ENCODE measurements at places on chromosomes 16 and 17.

DNA sequence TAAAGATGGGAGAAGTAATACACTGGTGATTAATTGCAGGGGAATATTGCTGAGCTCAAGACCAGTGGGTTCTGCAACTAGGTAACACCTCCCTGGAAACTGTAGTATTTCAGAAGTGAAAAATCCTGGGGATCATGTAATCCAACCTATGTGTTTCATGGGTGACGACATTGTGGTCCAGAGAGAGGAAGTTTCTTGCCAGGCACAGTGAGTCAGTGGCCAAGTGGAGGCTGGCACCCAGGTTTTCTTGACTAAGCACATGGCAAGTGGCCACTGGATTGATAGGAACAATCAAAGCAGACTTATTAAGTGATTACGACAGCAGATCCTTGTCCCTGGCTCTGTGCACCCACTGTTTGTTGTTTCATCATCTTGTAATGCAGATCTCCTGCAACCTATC is 14.6 kb upstream of the CIITA start:
- DNase-seq, result no peak

DNA sequence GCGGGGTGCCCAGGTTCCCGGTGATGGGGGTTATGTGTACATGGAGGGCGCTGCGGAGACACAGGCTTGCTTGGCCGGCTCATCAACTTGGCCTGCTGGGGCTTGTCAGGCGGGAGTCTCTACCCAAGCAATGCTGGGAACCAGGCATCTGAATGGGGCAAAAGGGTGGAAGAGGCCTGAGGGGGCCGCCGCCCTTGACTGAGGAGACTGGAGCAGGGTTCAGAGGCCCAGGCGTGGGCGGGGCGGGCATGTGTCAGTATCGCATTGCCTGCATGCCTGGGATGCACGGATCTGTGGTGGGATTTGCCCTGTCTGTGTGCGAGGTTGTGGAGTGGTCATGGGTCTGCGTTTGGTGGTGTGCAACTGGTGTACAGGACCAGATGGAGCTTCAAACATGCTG is 21.1 kb downstream of the ARHGAP23 start:
- no peak for DNase-seq

DNA sequence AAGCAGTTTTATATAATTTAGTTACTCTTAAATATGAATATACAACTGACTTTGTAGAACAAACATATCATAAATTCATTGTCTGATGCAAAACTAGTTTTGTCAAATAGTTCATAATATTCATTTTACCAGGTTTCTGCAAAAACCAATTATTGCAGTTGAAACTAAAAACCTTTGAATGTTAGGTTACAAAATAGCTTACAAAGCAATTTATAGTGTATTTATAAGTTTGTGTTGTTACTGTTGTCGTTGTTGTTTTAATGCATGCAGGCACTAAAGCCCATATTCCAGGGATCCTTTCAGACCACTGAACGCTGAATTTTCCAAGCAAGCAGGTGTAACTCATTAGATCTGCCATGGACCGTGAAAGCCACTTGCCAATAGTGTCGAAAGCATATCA is 427.6 kb downstream of the ZFHX3 start:
- DNase-seq, result no peak

DNA sequence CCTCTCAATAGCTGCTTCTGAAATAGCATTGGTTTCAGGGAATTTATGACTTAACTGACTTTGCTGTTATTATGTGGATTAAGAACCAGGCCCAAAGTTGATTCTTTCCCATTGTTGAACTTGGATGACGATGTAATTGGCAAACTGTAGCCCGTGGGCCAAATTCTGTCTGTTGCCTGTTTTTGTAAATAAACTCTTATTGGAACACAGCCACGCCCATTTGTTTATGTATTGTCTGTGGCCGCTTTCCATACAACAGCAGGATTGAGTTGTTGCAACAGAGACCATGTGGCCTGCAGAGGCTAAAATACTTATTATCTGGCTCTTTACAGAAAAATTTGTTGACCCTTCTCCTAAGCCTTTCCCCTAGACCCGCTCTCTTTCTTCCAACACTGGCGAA is 31.6 kb downstream of the NTN1 start:
- no peak for DNase-seq

DNA sequence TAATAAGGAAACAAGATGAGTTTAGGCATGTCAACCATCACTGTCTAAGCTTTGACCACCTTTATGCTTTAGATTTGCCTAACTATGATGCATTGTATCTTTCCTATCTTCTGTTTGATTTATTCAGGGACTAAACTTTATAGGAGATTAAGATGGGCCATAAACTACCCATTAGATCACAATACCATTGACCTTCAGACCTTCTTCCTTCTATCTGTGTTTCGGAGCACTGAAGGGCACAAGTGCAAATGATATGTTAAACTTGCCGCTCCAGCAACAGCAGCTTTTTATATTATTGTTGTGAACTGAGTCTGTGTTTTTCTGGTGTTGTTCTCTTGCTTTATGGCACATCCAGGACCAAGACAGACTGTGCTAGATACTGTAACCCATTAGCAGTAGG is 16.6 kb upstream of the ALDH3A2 start:
- DNase-seq, result no peak

DNA sequence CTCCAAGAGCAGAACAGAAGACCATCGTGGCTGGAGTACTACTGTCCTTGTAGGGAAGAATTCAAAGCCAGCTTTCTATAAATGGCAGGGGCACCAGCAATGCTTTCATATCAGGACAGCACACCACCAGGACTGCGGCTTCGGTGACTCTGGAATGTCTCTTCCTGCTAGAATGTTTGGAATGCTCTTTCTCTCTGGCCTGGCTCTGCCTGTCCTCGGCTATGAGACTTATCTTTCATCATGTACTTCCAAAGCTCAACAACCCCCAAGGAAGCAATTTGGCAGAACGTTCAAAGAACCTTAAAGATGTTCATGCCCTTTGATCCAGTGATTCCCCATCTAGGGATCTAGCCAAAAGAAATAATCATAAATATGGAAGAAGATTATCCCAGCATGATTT is 52.7 kb upstream of the NOG start:
- DNase-seq, result no peak

DNA sequence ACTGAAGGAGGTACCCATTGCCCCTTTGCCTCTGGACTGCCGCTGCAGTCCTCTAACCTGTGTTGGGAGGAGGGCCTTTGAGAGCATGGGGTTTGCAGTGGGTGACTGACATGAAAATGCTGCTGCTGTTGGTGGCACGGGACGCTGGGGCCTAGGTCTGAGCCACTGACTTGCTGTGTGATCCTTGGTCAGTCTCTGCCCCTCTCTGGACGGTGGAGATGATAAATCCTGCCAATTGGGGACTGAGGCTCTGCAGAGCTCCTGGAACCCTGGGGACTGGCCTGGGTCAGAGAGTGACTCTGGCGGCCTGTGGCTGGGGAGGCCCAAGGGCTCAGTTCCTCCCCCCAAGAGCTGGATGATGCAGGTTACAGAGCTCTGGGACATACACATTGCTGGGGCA is 6.1 kb upstream of the PYDC1 start:
- DNase-seq, result no peak

DNA sequence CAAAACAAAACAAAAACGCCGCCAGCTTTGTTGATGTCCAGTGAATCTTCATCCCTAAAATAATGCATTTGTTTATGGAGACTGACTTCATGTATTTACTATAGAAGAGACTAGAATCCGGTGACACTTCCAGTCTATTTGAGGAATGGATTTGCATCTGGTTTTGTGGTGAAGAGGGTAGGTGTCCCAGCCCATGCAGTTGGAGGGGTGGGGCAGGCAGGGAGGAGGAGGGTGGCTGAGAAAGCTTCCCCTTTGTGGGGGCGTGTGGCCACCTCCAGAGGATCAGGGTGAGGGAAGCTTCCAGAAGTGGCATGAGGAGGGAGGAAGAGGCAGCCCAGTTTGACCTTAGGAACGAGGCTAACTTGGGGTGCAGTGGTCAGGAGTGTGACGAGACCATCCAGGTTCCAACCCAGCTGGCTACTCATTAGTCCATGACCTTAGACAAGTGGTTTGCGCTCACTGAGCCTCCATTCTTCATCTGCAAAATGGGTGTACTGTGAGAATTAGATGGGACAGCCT is 69.5 kb downstream of the CMIP start:
- DNase-seq, result no peak

DNA sequence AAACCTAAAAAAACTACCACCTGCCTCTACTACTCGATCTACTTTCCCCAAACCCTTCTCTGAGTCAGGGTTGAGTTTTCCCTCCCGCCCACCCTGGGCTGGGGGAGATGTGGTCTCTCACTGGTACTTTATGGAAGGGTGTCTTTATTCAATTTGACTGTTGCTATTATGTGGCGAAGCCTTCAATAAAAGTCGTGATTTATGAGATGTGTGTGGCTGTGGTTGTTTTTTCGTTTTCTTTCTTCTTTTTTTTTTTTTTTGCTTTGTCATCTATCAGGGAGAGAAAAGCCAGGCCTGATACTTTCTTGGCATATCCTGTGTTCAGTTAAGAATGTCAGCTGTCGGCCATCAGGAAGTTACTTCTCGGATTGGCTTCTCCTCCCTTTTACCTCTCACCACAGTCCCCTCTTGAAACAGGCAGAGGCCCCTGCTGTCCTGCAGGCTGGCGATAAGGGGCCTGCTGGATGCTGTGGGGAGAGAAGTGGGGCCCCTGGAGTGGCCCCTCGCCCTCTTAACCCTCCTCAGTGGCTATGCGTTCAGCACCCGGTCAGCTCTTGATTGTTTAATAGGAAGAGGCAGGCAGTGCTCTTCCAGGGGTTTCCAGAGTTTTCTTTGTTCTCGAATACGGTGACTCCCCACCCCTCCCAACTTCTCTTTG is 123.0 kb downstream of the MSI2 start:
- no peak for DNase-seq

- no peak for DNase-seq
Measured at GRCh38 chr17:3817851-3818605, 17.0 kb upstream of the ITGAE start.

DNA sequence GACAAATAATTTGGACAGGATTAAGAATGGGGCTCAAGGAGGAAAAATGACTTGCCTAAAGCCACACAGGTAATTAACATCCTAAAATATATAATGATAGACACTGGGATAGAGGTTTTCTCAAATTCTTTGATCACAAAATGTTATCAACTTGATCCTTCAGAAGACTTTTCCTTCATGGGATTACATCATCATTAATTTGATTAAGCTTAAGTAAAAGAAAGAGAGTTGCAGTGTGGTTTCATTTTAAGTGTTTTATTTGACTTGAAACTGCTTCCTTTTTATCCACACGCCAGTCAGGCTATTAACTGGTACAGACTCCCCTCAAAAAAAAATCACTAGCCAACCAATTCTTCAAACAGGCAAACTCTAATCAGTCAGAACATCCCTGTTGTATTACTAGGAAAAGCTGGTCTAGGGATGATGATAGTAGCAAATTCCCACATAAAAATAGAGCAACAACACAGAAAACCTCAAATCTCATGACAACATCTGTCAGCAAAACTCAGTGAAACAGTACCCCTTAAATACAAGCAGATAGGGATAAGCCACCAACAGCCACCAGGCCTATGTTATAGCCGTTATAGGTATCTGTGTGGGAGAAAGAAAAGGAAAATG is 32.5 kb downstream of the AKAP10 start:
- no peak for DNase-seq

DNA sequence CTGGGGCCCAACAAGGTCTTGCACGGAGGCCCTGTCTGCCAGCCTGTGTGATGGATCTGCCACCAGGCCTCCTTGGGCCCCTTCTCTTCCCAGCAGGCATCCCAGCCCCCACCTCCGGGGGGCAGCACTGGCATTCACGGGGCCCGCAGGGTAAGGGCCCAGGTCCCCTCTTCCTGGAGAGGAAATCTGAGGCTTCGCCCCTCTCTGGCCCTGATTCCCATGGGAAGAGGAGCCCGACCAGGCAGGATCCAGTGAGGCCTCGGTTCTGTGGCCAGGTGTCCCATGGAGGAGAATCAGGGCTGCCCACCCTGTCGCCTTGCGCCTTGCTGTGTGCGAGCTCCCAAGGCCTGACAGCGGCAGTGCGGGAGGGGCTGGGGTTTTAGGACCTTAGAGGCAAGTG is 48.4 kb downstream of the PDPK1 start:
- no peak for DNase-seq

- no peak for DNase-seq
Measured at GRCh38 chr17:74157366-74157765, 46.1 kb upstream of the RPL38 start.

DNA sequence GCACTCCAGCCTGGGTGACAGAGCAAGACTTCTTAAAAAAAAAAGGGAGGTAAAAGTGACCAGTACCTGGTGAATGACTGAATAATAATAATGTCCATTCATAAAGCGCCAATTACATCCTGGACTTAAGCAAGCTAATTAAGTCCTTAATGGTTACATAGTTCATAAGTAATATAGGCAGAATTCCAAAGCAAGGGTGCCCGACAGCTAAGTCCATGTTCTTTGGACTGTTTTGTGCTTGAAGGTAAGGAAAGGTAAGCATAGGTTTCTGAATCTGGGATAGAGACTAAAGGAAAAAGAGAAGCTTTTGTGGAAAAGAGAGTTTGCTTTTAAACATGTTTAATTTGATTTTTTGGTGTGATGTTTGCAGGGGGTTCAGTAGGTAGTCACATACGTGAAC is 9.8 kb downstream of the POLR2A start:
- no peak for DNase-seq

- DNase-seq, result no peak
Measured at GRCh38 chr17:48760411-48760810, 31.9 kb upstream of the HOXB13 start.

GRCh38 chr17:58046239-58047094 is 36.8 kb upstream of the DYNLL2 start:
- no peak for DNase-seq

DNA sequence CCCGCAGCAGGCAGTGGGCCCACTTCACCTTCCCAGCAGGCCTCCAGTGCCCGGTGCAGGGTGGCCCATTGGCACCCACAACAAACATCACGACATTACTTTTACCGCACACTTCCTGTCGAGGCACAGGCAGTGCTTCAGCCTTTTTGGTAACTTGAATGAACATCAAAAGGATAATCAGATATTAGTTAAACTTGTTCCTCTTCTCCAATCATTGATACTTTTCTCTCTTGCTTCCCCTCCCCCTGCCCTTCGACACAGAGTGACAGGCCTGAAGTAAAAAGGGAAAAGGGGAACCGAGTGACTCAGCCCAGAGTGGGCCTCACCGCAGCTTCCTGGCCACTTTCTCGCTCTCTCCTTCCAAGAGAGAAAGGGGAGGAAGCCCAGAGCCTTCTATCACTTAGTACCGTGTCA is 507.0 kb downstream of the MAF start:
- no peak for DNase-seq

- DNase-seq, result no peak
Measured at GRCh38 chr17:8912084-8912981, 44.9 kb upstream of the PIK3R6 start.

Measured in NCI-H2171 treated with DMSO at 0.1 percent for 48 hours (cell line).